ENCODE measurements at places on chromosomes 2 and 18. TPM values are rescaled to one million over a fixed set of nuclear protein-coding genes. Genes with fewer than 3 reads are reported as not detected.

The ZDBF2 gene
- 7.1 TPM for total RNA-seq

The DGUOK gene
- 53.4 TPM for total RNA-seq

The GIGYF2 gene
- total RNA-seq = 79.0 TPM

- DNase-seq = no peak
These were observed 97.0 kb downstream of the KYNU start for GRCh38 chr2:142974288-142975024.

GRCh38 chr2:133442393-133442792 is 125.9 kb downstream of the NCKAP5 start:
- DNase-seq = no peak

GRCh38 chr18:3115447-3116030 is 102.6 kb upstream of the LPIN2 start:
- DNase-seq = no peak

The ACADL gene
- total RNA-seq = 0.56 TPM

- DNase-seq = no peak
These were observed 236.9 kb upstream of the RAB6C start for GRCh38 chr2:129742415-129743180.

- no peak for DNase-seq
These were observed 1.2 kb upstream of the MLPH start for GRCh38 chr2:237485844-237486243.

The DYNAP gene
- 25.1 TPM for total RNA-seq

- DNase-seq = no peak
These were observed 84.8 kb downstream of the VRK2 start for GRCh38 chr2:58131191-58132011.

The SEMA4C gene
- total RNA-seq = 23.8 TPM

The ANKAR gene
- 10.7 TPM for total RNA-seq

The EPAS1 gene
- total RNA-seq = 86.7 TPM

The DLGAP1 gene
- total RNA-seq = 0.95 TPM

GRCh38 chr18:77066689-77067088 is 65.9 kb downstream of the MBP start:
- no peak for DNase-seq

The GREB1L gene
- total RNA-seq = 0.66 TPM

DNA sequence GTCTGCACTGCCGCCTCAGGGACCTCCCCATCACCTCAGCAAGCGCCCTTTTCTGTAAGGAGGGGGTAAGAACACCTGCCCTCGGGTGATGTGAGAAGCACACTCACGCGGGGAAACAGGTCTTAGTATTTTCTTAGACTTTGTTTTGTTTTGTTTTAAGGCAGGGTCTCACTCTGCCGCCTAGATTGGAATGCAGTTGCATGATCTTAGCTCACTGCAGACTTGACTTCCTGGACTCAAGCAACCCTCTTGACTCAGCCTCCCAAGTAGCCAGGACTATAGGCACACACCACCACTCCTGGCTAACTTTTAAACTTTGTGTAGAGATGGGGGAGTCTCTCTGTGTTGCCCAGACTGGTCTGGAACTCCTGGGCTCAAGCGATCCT is 37.1 kb downstream of the RAMP1 start:
- DNase-seq = no peak

DNA sequence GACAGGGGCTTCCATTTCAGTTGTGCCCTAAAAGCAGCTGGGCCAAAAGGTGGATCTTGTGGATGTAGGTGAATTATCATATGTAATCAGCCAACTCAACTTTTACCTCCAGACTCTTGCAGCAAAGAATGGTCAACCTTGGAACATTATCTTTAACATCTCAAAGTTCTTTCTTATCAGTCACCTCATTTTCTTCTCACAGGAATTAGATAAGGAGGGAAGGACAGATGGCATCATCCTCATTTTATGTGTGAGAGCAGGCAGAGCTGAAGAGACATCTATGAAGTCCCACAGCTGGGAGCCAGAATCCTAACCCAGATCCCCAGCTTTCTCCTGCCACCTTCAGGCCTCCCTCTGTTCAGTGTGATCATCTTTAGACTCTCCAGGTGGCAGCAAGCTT is 182.1 kb downstream of the MGAT5 start:
- no peak for DNase-seq

GRCh38 chr2:222805591-222806304 is 55.1 kb upstream of the ACSL3 start:
- no peak for DNase-seq

The OSBPL6 gene
- 1.8 TPM for total RNA-seq

DNA sequence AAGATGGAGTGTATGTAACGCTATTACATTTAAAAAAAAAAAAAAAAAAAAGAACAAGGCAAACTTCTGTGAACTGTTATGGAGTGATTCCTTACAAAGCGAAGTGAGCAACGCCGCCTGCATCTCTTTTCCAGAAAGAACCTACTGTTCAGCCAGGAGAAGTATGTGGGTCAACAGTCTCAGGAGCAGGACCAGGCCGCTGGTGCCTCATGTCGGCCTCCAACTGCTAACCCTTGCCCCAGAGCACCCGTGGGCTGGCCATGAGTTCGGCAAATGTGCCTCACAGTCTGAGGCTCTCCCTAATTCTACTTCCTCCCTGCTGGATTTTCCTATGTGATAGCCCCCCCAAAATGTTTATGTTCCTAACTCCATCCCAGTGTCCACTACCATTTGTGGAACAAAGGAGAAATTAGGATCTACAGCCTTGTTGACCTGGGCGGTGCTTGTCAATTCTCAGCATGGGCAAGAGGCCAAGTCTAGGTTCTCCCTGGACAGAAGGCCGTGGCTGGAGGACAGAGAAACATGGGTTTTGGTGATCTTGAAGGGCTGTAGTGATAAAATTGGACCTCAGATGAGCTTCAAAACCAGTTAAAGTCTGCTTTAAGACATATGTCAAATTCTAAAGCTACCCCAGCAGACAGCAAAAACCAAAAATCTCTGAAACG is 15.9 kb downstream of the FAM168B start:
- DNase-seq = no peak

- DNase-seq = no peak
These were observed 39.4 kb downstream of the SLC8A1 start for GRCh38 chr2:40412456-40412855.

The RIT2 gene
- total RNA-seq = not detected

DNA sequence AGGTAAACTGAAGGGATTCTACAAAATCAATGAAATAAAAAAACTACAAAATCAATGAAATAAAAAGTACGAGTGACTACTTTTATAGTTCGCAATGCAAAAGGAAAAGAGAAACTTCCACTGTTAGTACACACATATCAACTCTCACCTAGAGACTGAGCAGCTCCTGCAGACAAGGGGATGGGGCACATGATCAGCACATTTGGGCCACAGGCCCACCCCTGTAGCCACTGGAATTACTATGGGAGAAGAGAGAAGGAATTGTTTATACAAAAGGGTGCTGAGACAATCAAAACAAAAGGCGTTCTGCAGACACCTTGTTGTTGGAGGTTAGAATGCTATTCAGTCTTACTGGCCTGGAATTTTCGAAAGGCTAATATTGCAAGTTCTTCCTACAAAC is 34.7 kb upstream of the CD226 start:
- DNase-seq = no peak

DNA sequence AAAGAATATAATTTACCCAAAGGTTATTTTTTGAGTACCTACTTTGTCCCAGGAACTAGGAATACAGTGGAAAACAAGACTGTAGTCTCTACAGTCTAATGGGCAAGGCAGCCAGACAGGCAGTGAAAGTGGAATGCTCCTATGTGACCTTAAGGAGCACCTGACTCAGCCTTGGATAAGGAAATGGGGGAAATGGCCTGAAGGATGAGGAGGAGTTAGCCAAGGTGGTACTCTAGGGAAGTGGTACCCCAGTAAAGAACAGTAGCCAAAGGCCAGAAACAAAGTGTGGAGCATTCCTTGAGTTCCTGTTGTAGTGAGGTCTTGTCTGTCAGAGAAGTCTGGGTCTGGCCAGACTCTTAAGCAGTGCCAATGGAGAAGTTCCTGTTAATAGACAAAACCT is 6.0 kb downstream of the ZNF397 start:
- DNase-seq = no peak

The EVX2 gene
- total RNA-seq = not detected
